Nucleus accumbens (tissue), 56 donors: ENCODE measurements at places on chromosomes 2 and 18.

DNA sequence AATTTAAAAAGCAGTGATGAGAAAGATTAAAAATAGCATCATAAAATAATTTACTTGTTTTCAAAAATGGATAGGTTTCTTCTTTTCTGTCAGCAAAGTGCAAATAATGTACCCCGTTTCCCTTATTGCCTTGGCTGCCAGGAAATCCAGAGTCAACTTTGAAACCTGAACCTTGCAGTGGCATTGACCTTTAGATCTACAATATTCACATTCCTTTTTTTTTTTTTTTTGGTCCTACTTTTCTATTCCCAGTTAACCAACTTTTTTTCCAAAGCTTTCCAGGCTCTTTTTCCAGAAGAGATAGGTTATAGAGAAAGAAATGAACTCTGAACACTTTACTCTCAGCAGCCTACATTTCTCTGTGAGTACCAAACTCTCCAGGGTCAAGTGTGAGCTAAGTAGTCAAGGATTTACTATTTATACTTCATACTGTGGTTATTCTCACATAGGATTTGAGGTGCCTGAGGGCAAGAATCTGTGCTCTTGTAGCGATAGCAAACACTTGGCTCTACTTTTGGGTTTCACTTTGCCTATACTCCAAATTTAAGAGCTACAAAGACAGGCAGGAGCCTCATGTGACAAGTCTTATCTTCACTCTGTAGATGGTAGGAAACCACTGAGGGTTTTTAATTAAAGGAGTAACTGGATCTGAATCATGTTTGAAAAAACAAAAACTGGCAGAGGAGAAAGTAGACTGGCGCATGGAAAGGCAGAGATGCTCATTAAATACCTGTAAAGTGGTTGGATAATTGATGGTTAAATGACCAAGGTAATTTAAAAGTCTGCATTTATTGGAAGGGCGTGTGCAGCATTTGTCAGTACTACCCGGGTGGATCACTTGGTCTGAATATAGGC lies 63.2 kb upstream of the TMEM17 start:
- DNase-seq = no peak

DNA sequence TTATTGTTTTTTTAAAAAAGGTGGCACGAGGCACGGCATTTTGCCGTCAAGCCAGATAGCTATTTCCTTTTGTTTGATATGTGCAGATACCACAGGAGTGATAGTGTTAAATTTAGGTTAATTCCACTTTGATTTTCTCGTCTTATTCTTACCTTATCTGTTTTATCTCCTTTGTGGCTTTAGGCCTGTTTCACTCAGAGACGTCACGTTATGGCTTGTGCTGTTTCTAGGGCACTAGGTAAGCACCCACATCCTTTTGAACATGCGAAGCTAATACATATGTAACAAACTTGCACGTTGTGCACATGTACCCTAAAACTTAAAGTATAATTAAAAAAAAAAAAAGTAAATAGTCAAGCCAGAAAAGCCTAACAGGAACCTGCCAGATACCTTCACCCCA lies 57.8 kb downstream of the C18orf63 start:
- DNase-seq = no peak

- DNase-seq = no peak
Observed at GRCh38 chr18:39749154-39749553, 2183.6 kb upstream of the CELF4 start.

DNA sequence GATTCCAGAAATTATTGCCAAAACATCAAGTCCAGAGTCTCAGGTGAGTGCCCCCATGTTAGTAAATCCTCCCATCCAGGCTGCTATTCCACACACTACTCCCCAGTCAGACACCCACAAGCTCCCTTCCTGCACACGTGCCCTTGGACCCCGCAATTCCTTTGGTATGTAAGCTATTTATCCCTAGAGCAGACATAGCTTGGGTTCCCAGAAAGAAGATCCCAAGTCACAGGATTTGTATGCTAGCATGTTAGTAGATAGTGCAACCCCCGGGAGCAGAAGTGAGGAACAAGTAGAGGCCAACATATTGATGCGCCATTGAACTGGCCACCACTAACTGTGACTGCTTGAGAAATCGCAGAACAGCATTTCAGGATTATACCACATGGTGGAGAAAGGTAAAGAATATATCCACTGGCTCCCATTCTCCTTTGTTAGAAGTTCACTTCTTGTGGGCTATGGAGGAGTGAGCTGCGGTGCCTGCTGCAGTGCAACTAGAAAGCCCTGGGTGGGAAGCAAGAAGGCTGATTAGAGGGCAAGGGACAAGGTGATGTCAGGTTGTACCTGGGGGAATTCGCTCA lies 137.5 kb upstream of the CHAC2 start:
- no peak for DNase-seq

DNA sequence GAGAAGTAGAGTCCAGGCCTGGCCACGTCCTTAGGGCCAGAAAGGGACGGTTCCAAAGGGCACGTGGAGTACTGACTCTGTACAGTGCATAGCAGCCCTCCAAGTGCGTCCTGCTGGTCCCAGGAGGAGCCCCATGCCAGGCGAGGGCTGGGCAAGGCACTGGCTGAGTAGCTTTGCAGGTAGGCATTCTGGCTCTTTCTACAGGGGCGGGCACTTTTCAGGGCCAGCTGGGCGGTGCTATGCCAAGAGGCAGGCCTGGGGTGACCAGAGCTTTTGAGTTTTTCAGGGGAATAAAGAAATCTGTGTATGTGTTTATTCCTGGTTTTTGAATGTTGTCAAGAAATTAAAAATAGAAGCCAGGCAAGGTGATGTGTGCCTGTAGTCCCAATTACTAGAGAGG lies 15.4 kb upstream of the GLI2 start:
- DNase-seq = no peak

GRCh38 chr2:220857368-220857767 lies 714.7 kb downstream of the EPHA4 start:
- no peak for DNase-seq

DNA sequence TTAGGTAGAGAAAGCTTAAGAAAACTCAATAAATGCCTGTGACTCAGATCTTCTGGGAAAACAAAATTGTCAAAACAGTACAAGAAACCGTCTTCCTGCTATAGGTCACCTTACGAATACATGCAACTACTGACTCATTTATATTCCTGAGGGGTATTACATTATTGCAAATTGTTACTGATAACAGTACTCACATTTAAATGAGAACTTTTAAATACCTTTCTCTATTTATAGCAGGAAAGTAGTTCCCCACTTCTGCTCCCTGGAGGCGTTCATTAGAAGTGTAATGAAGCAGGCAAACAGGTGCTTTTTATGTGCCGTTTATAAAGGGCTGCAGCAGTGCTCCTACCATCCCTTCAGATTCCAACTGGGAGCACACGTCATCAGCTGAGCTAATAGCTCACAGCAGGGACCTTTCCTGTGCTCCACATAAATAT lies 65.1 kb upstream of the RPRM start:
- no peak for DNase-seq

DNA sequence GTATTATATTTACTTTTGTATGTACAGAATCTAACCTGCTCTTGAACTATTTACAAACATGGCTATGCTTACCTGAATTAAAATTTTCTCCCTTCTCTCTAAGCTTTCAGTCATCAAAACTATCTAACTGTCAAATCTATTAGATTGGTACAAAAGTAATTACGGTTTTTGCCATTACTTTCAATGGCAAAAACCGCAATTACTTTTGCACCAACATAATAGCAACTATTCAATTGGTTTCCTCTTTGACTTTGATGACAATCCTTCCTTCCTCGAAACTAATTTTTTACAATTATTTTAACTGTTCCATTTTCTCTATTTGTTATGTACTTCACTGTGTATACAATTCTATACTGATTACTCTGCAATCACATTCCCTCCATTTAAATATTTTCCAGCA lies 1019.4 kb upstream of the CDH2 start:
- no peak for DNase-seq

DNA sequence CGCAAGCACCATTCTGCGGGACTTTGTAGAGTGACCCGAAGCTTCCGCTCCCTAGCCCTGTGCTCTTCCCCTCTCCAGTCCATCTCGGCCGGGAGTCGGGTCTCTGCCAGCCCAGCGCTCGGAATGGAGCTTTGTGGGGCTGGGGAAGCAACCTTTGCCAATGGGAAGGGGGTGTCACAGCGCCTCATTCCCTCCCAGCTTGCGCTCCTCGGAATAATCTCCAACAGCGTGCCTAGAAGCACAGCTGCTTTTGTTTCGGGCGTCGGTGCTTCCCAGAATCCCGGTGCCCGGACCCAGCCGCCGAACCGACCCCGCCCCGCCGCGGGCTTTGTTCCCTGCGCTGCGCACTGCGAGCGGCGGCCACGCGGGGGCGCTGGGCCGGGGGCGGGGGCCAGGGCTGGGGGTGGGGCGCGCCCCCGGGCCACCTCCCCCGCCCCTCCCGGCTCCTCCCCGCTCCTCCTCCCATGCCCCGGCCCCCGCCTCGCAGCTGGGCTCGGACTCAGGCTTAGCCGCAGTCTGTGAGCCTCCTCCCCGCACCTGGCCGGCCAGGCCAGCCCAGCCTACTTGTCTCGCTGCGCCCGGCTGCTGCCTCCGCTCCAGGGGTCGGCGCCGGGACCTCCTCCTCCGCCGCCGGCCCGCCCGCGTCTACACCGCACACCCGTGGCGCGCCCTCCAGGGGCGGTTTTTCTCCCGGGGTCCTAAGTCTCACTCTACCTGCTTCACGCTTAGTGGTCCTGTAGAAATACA lies 77.7 kb upstream of the SMAD2 start:
- no peak for DNase-seq

- peak; percentile 26 for DNase-seq
Observed at GRCh38 chr2:1824202-1824905, 80.0 kb upstream of the PXDN start.

- DNase-seq = no peak
Observed at GRCh38 chr2:227191367-227191766, 26.9 kb downstream of the COL4A3 start.

DNA sequence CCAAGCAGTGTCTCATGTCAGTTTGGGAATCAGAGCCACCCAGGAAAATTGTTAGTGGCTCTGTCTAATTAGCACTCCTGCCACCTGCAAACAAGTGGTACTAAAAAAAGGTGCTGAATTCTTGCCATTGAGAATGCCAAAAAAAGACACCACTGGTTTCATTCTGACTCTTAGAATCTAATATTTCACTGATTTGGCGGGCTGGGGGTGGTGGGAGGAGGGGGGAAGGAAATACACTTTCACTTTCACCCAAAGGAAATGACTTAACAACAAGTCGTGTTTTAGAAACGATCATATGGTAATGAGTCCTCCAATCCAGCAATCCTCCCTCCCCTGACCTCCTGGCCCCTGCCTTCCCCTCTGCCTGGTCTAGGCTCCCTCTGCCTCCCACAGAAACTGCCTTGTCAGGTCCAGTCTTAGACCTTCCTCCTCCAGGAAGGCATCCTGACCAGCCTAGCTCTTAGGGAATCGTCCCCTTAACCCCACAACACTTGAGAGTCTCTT lies 4.4 kb upstream of the KLHL29 start:
- DNase-seq = no peak

DNA sequence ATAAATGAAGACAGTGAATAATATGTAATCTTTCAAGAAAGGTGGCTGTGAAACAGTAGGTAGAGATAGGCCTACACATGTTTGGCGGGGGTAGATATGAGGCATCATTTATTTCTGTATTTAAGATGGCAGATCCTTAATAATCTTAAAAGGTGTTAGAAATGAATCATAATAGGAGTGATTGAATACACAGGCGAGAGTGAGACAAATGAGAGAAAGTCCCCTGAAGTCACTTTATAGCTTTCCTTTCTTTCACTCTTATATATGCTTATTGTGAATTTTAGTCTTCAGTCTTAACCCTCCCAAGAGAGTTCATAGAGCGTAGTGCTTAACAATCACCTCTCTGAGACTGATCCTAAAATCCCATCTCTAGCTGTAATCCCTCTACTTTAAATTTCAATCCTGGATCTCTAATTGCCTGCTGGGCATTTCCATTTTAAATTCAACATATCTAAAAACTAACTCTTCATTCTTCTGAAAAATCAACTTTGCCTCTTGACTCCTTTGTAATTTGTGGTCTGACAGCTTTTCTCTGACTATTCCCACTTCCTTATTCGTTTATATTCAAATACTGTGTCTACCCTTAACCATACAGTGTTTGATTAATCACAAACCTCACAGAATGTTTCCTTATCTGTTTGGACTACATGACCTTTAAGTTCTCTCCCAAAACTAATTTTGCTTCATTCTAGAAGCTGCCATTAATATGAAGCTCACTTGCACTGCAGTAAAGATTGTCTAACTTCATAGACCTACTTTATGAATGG lies 463.7 kb upstream of the FSIP2 start:
- no peak for DNase-seq

- DNase-seq = no peak
Observed at GRCh38 chr2:236113948-236114347, 54.2 kb downstream of the GBX2 start.

DNA sequence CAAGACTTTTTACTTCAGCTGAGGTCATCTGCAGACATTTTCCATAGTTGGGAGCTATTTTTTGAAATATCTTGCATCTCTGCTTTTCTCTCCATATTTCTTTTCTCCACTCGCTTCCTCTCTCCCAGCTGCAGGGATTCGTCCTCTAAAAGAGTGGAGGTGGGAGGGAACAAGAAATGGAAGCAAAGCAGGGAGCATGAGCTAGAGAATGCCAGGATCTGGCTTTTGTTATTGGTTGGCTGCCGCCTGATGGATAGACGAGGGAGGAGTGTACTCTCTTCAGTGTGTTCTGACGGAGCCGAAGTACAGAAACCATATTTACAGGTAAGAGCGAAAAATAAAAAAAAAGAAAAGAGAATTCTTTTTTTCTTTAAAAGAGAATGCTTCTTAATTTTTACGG lies at the start of gene CSRNP3:
TSS of gene CSRNP3 (plus strand) at position 282 of the 400 bp plus-strand sequence. CDS start 125,368 bp downstream, outside the sequence.
- DNase-seq = peak; percentile 76

GRCh38 chr2:230231251-230231650 lies 5.7 kb downstream of the SP140 start:
- DNase-seq = no peak

DNA sequence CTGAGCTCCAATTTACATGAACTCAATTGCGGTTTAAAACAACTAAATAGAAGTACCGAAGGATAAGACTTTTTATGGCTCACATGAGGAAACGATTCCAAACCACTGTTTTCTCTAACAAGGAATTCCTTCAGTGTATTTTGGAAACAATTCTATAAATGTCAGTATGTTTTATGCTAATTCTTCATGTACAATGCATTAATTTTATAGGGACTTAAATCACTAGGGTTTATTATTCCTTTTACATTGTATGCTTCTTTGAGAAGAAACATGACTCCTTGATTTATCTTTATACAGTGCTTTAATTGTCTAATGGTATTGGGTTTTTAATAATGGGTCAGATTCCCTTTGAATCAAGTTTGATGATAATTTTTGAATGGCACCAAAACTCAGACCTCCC lies 566.8 kb downstream of the EPHA4 start:
- DNase-seq = no peak
